ENCODE measurements at places on chromosomes 6 and 20.
A peak's percentile ranks its signal among the peaks of the same experiment; 100 is the strongest.

GRCh38 chr6:3816251-3816650 lies 32.9 kb upstream of the FAM50B start:
- DNase-seq: no peak

DNA sequence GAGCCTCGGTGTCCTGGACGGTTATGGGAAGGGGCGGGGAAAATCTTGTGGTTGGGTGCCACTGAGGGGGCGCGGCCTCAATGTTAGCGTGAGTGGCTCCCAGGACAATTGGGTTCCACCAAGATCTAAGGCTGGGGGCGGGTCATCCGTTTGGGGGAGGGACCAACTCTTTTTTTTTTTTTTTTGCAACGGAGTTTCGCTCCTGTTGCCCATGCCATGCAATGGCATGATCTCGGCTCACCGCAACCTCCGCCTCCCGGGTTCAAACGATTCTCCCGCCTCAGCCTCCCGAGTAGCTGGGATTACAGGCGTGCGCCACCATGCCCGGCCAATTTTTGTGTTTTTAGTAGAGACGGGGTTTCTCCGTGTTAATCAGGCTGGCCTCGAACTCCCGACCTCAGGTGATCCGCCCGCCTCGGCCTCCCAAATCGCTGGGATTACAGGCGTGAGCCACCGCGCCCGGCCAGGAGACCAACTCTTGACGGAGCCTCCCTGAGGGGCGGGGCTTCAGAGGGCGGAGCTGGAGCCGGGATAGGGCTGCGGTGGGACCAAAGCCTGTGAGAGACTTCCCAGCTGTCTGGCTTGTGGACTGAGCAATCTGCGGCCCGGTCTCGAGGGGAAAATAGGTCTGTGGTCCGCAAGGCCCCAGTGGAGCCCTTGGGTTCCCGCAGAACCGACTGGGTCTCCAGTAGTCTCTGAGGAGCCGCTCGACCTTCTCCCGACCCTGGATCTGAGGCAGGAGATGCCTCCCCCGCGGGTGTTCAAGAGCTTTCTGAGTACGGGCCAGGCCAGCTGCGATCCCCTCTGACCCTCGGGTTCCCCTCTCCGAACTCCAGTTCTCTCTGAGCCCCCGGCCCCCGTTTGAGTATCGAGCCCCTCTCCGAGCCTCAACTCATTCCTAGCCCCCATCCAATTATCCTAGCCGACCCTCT lies 1.1 kb downstream of the SPAG4 start:
- DNase-seq: peak; percentile 74

DNA sequence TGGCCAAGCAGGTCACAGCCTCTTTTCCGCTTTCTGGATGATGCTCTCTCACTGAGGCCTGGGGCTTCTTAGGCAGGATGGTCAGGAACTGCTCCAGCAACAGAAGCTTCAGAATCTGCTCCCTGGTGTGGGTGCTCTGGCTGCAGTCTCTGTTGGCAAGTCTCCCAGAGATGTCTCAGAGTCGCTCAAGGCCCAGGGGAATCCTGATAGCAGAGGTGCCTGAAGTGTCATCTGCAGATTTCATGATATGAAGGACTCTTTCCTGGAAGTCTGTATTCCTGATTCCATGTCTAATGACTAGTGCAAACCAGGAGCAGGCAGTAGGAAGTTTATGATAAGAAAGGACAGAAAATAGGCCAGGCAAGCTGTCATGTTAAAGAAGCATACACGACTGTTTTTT lies 20.3 kb downstream of the ZSCAN31 start:
- DNase-seq: no peak

DNA sequence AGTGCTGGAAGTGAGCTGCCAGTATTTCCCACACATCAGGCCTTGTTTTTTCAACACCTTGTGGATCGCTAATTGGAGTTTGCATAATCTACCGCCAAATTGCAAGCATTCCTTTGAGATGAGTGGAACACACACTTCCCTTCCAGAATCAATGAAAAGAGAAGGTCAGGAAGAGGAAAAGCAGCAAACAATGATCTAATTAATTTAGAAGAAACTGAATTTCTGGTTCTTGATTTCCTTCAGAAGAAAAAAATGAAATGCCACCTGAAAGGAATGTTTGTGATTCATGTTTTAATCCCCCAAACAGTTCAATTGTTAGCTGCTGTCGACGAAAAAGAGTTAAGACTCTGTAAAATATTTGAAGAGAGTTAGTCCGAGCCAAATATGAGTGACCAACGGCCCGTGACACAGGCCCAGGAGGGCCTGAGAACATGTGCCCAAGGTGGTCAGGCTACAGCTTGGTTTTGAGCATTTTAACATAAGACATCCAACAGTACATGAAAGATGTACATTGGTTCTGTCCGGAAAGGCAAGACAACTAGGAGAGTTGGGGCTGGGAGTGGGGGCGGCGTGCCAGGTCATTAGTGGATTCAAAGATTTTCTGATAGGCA lies 182.3 kb downstream of the MTFR2 start:
- no peak for DNase-seq

DNA sequence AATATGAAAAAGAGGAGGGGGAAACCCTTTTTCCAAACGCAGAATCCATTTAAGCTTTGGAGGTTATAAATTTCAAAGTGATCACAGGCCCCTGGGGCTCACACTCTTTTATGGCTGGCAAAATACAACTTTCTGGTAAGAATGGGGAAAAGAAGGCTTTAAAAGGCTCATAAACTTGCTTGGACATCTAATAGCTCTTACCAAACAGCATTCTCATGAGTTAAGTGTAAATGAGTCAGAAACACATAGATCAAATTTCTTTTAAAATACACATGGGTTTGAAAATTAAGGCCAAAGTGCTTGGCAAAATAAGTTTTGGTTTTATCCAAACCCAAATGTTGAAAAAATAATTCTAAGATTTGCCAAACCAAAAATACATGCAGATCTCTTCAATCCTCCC lies 154.6 kb downstream of the SOBP start:
- DNase-seq: no peak
